ENCODE measurements at places on chromosomes 16 and 17. TPM values are rescaled to one million over a fixed set of nuclear protein-coding genes. Genes with fewer than 3 reads are reported as not detected.

- peak overlapping the region; percentile 70 for H3K4me3 ChIP-seq
- peaks cover 44% of the 10 kb centered on the region for H3K36me3 ChIP-seq
- no peak overlapping the region for H3K27ac ChIP-seq
These were observed 11.2 kb downstream of the ZNF771 start for GRCh38 chr16:30418350-30419181.

The KRT28 gene
- total RNA-seq: not detected

The RHBDF1 gene
- total RNA-seq: 70.7 TPM

The PRAC2 gene
- not detected for total RNA-seq

GRCh38 chr16:10993649-10994048 lies 49.3 kb downstream of the CLEC16A start:
- H3K27me3 ChIP-seq: no peaks in the 10 kb centered on the region
- H3K27ac ChIP-seq: no peak overlapping the region
- H3K4me1 ChIP-seq: no peaks in the 10 kb centered on the region
- H3K36me3 ChIP-seq: peaks cover 33% of the 10 kb centered on the region

DNA sequence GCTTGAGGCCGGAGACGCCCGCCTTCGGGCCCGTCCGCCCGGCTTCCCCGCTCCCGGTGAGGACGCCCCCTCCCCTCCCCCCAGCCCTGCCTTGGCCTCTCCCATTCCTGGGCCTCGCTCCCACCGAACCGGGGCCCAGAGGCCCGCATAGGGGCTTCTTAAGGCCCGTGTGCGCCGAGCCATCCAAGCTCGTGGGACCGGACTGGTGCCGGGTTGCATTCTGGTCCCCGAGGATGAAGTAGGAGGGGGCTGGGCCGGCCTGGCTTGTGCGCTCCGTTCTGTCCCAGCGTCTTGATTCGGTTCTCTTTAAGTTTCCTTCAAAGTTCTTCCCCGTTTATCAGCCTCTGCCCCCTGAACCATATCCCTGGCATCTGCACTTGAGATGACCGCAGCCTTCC lies 488 bp downstream of the SENP3 start:
- H3K4me1 ChIP-seq: peaks cover 3% of the 10 kb centered on the region
- H3K4me3 ChIP-seq: peak overlapping the region; percentile 99
- H3K36me3 ChIP-seq: peaks cover 37% of the 10 kb centered on the region
- peak overlapping the region; percentile 49 for H3K27ac ChIP-seq
- no peak for DNase-seq

Data from endodermal cell (in vitro differentiated cells).